ENCODE measurements at places on chromosomes 5 and 9. TPM values are rescaled to one million over a fixed set of nuclear protein-coding genes. Genes with fewer than 3 reads are reported as not detected.

DNA sequence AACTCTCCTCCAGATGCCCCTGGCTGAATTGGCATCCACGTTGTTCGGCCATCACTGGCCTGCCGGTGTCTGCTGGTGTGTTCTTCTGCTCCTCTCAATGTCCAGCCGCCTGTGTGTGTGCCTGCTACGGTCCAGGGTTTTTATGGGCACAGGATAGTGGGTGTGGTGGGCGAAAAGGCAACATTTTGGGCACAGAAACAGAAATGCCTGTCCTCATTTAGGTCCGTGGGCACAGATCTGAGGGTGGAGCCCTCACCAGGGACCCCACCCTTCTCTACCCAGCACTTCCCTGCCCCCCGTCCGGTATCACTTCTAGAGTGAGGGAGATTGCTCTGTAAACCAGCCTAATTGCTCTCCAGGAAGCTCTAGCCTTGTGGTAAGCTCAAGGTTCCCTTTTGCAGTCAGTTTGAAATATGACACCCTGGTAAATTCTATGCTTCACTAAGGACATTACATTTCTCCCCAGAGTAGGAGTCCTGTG lies 410.1 kb downstream of the MAT2B start:
- no peak for DNase-seq

DNA sequence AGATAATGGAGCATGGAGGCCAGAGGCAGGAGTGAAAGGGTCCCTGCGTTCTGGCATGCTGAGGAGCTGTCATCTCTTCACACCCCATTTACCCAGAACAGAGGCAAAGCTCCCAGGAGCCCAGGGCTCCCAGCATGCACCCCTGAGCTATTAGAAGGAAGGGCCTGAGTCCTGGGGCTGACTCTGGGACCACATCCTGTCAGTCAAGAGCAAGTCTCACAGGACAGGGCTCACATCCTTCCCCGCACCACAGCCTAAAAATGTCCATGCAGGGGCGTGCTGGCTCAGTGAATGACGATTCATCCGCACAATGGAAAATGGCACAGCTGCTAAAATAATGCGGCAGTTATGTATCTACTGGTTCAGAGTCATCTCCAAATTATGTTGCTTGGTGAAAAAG lies 31.4 kb downstream of the CAMK2A start:
- DNase-seq, result no peak

GRCh38 chr9:89941875-89942274 lies 337.1 kb downstream of the GADD45G start:
- DNase-seq, result no peak

GRCh38 chr9:100375658-100376057 lies 22.9 kb upstream of the TEX10 start:
- DNase-seq, result no peak

DNA sequence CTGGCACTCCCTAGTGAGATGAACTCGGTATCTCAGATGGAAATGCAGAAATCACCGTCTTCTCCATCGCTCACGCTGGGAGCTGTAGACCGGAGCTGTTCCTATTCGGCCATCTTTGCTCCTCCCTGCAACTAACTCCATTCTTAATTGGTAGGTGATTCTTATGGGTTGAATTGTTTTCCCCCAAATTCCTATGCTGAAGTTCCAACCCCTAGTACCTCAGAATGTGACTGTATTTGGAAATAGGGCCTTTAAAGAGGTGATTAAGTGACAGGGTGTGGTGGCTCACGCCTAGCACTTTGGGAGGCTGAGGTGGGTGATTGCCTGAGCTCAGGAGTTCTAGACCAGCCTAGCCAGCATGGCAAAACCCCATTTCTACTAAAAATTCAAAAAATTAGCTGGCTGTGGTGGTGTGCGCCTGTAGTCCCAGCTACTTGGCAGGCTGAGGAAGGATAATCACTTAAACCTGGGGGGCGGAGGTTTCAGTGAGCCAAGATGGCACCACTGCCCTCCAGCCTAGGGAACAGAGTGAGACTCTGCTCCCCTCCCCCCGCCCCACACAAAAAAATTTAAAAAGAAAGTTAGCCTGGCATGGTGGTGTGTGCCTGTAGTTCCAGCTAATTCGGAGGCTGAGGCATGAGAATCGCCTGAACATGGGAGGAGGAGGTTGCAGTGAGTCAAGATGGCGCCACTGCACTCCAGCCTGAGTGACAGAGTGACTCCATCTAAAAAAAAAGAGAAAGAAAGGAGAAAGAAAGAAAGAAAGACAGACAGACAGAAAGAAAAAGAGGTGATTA lies 25.2 kb upstream of the FOCAD start:
- no peak for DNase-seq

Gene ENTPD2
- not detected for total RNA-seq

GRCh38 chr9:135218331-135219225 lies 131.1 kb downstream of the OLFM1 start:
- no peak for DNase-seq

Gene GGTA1
- total RNA-seq, result not detected

DNA sequence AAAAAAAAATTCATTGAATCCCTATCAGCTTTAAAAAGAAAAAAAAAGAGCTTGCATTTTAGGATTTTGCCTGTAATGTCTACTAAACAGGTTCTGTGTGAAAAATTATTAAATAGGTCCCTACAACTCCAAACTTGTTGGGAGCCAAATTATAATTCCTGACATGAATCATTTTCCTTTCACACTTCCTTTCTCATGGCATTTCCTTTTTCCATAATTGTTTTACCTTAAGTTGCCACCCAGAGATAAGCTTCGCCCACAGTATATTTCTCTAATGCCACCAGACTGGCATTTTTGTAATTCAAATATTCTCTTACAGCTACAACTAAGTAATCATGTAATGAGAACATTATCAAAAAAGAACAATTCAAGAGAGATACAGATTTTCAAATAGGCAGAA lies 348.8 kb downstream of the EFNA5 start:
- no peak for DNase-seq

GRCh38 chr9:75105841-75106240 lies 17.5 kb downstream of the OSTF1 start:
- DNase-seq, result no peak

Gene PCDHA1
- not detected for total RNA-seq

DNA sequence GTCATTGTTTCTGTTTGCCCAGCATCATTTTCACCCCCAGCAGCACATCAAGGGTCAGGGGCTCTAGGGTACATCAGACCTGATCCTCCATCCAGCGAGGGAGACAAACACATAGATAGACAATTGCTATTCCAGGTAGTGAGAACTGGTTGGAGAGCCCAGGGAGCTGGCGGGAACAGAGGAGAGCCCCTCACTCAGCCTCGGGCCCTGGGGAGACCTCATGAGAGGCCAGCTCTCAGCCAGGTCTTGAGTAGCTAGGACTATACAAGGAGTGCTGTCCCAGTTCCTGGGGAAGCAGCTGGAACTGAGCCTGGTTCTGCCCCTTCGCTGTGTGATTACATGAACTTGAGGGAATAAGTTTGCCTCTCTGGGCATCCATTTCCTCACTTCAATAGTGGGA lies 80.3 kb downstream of the HRH2 start:
- DNase-seq, result no peak

Gene ZNF782
- total RNA-seq, result 4.0 TPM

DNA sequence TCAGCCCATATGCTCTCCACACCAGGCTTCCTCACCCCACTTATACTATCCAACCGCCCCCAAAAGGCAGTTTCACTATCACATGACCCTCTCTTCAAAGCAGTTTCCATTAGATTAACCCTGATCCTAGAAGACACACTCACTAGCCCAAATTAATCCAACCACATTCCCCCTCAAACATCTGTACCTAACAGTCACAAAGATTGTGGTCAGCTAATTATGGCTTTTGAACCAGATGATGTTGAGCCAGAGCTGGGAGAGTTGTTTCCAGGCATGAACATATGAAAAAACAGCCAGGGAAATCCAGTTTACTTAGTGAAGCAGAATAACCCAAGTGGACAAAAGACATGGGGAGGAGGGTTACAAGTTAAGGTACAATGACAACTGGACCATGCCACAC lies 131.2 kb downstream of the SPOCK1 start:
- DNase-seq, result no peak

DNA sequence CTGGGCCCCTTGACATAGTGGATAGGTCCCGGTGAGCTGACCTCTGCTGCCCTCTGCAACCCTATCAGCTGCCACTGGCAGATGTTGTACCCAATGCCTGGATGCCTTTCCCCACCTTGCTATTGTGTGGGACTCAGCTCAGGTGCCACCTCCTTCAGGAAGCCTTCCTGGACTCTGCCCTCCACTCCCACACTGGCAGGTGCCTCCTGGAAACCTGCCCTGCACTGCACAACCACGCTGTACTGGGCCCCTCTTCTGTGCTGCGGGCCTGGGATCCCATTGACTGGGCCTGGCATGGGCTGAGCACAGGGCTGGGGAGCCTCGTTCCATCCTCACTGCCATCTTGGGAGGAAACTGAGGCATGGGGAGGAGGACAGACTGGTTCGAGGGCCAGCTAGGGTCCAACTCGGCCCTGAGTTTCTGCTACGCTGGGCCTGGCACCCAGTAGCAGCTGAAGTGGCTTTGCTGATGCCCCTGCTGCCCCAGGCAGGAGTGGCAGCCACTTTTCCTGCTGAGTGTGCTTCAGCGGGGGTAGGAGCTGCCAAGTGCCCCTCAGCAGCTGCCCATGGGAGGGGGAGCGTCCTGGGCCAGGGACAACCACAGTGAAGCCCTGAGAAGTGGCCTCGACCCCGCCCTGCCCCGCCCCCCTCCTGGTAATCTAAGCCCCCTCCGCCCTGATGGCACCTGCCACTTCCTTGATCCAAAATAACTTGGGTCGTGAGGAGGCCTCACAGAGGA lies 1.3 kb downstream of the AK1 start:
- DNase-seq, result no peak

GRCh38 chr5:170483701-170484458 lies 19.9 kb upstream of the KCNIP1 start:
- DNase-seq, result no peak

DNA sequence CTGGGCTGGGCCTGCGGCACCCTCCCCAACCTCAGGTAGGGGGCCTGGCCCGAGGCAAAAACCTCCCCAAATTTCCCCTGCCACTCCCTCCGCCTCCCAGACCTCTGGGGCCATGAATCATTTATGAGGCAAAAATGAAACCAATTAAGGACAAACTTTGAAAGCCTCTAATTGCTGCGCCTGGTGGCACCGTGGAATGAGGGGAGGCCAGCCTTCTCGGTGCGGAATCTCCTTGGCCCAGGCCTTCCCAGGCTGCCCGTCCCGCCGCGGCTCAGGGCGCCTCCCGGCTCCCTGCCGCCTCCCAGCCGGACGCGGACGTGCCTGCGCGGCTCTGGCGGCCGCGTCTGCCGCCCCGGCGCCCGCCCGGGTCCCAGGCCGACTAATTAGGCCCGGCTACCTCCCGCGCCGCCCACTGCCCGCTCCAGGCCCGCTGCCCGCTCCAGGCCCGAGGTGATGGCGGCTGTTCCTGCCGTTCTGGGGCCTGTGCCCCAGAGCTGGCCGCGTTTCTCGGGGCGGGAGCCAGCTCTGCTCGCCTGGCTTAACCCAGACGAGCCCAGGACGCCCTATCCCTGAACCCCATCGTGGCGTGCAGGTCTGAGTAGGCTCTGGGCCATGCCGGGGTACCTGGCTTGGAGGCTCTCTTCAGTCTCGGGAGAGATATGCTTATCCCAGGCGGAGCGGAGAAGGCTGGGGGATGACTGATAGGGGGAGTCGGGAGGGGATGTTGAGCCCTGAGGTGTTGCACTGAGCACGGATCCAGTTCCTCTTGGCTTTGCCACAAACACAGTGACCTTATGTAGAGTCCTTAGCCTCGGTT lies 20.1 kb downstream of the CXXC5 start:
- no peak for DNase-seq

DNA sequence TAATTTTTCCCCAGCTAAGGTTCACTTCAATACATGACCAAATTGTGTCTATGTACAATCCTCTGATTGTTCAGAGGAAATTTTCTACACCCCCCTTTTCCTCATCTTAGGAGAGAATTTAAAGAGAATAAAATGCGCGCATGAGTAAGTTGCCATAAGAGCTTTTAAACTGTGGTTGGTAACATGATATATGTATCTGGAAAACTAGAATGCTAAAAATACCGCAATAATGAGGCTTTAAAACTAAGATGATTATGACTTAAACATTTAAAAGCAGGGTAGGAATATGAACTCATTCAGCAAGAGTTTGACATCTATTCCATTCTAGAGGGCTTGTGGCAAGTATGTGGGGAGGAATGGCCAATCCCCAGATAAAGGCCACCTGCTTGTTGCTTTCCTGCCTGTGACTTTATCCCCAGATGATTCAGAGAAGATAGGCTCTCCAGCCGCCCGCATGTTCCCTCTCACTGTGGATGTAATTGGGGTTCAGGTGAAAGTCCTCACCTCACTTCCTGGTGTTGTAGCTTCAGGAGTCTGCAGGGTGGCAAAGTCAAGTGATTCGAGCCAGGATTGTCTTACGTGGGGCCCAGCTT lies 26.5 kb upstream of the BASP1 start:
- DNase-seq, result no peak
